Activated B cell treated with CpG ODN at 0.5 μM for 24 hours (primary cell): ENCODE measurements at places on chromosomes 5 and 9. TPM values are rescaled to one million over a fixed set of nuclear protein-coding genes. Genes with fewer than 3 reads are reported as not detected.

DNA sequence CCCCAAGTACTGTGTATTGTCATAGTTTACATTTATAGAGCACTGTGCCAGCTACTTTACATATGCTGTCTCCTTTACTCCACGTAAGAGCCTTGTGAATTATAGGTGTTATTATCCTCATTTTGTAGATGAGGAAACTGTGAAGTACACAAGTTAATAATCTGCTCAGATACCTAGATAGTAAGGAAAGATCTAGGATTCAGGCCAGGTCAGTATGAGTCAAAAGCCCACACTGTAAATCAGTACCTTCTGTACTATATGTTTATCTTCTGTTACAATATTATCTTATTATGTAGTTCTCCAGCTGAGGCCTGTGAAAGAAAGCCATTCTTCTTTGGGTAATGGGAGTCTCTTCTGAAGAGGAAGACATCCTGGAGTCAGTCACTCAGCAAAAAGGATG is 72.4 kb upstream of the TLX3 start:
- no peaks in the 10 kb centered on the region for H3K4me1 ChIP-seq
- no peak for DNase-seq
- no peaks in the 10 kb centered on the region for H3K36me3 ChIP-seq
- no peak overlapping the region for H3K4me3 ChIP-seq
- H3K27me3 ChIP-seq = no peaks in the 10 kb centered on the region
- no peak overlapping the region for H3K27ac ChIP-seq

DNA sequence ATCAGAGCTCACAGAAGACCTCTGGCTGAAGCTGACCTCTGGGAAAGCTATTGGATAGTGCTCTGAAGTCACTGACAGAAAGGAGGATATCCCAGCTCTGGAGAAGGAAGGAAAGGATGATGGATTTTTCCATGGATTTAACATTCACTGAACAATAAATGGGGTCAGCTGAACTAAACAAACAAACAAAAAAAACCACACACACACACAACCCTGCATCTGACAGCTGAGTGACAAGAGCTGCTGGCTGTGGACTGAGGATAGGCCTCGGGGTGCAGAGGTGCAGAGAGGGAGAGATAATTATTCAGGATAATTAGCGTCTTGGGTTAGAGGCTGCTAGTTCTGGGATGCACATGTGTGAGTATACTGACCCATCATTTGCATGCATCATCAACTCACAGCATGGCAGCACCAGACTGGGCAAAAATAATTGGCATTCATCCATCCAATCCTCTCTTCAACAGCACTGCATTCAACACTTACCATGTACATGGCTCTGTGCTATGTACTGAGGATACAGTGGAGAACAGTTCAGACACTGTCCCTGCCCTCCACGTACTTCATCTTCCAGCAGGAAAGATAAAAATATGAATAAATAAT is 131.4 kb upstream of the TRIM32 start:
- no peak for DNase-seq
- H3K27me3 ChIP-seq = no peaks in the 10 kb centered on the region
- no peak overlapping the region for H3K4me3 ChIP-seq
- no peaks in the 10 kb centered on the region for H3K4me1 ChIP-seq
- H3K27ac ChIP-seq = no peak overlapping the region

DNA sequence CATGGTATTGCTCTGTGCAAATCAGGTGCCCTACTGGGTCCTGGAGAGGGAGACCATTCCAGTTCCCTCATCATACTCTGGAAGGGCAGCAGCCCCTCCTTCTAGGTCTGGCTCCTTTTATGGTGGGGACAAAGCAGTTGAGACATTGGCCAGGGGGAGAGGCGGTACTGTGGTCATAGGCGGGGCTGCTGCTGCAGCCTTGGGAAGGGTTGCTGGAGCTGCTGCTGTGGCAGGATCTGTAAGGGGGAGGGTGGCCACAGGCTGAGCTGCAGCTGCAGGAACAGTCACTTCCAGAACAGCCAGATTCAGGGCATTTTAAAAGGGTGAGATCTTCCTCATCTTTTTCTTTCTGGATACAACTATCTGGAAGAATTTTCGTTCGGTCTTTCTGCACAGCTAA is 233.0 kb upstream of the SGCD start:
- H3K36me3 ChIP-seq = no peaks in the 10 kb centered on the region
- H3K27ac ChIP-seq = no peak overlapping the region
- H3K27me3 ChIP-seq = no peaks in the 10 kb centered on the region
- no peak for DNase-seq

GRCh38 chr5:73582285-73583145 is 17.0 kb downstream of the UTP15 start:
- no peak overlapping the region for H3K27ac ChIP-seq
- H3K27me3 ChIP-seq = no peaks in the 10 kb centered on the region

DNA sequence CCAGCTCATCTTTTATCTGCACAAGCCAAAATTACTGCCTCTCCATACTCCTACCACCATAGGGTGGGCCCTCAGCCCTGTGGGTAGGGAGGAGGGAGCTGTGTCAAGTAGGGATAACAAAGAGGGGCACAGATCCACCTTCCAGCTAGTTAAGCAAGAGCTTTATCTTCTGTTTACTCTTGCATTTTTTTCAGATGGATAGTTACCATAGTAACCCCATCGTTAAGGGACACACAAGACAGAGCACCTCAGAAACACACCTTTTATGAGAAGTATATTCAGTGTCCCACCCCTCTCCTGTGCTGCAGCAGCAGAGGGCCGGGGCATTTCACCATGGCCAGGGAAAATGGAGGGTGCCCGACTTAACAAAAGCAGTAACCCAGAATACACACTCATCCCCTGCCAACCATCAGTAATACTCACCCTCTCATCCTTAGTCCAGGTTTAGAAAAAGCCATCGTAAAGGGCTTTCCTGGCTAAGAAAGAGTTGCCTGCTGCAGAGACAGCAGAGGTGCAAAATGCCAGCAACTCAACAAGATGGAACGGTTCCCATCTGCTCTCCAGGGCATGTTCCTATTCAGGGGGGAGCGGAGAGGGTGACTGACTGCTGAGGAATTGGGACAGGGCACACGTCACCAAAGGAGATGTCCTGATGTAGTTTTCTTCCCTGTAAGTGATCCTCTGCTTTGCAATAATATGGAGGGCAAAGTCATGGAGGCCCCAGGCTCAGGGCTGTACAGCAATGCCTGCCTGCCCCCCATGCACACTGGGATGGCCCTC is 25.1 kb downstream of the MACROH2A1 start:
- H3K36me3 ChIP-seq = peaks cover 82% of the 10 kb centered on the region
- H3K27me3 ChIP-seq = no peaks in the 10 kb centered on the region
- peaks cover 32% of the 10 kb centered on the region for H3K4me1 ChIP-seq
- no peak for DNase-seq
- H3K4me3 ChIP-seq = no peak overlapping the region

DNA sequence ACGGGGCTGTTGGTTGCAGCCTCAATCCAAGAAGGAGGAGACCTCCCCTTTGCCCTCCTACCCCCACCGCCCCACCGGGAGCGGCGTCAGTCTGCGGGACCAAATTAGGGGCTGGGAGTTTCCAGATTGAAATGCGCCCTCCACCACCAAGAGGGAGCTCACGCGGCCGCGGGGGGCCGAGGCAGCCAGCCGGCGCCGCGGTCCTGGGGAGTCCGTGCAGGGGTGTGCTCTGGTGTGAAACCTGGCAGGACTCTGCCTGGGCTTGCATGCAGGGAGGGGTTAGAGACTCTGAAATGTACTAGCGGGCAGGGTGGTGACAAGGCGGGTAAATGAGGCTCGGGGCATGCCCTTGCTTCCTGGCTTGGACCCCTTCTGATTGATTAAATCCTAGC is 989 bp upstream of the FBN2 start:
- DNase-seq = no peak
- H3K4me1 ChIP-seq = no peaks in the 10 kb centered on the region
- no peaks in the 10 kb centered on the region for H3K36me3 ChIP-seq

GRCh38 chr9:121357011-121357410 is 13.0 kb downstream of the STOM start:
- peaks cover 21% of the 10 kb centered on the region for H3K4me1 ChIP-seq
- no peak overlapping the region for H3K27ac ChIP-seq
- no peaks in the 10 kb centered on the region for H3K27me3 ChIP-seq
- peaks cover 7% of the 10 kb centered on the region for H3K36me3 ChIP-seq
- no peak overlapping the region for H3K4me3 ChIP-seq

DNA sequence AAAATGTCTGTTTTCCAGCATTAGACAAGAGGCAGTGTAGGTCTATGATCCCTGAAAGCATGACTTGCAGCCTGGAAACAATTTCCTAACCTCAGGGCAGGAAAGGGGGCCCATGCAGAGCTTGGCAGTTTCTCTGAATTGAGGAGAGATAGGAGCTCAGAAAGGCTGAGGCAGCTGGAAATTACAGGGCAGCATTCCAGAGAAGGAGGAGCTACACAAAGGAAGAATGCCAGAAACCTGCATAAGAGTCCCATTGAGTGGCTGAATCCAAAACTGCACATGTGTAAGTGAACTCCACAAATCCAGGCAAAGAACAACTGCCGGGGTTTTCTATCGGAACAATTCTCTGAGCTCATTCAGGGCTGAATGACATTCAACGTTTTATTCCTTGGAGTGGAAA is 346.8 kb downstream of the PIK3R1 start:
- no peak overlapping the region for H3K4me3 ChIP-seq
- H3K36me3 ChIP-seq = no peaks in the 10 kb centered on the region
- H3K27ac ChIP-seq = no peak overlapping the region

TRIM32 gene
- total RNA-seq = 11.8 and 14.5 TPM in 2 replicates

CSF2 gene
- 0.29 TPM in 1 of 2 replicates, not detected in the other for total RNA-seq

NHP2 gene
- 175 and 180 TPM in 2 replicates for total RNA-seq

ANKDD1B gene
- 0.37 and 1.0 TPM in 2 replicates for total RNA-seq
